ENCODE measurements at places on chromosomes 11 and 22. TPM values are rescaled to one million over a fixed set of nuclear protein-coding genes. Genes with fewer than 3 reads are reported as not detected.

Gene PNPLA3
- 4.2 TPM for total RNA-seq

Gene OR8G1
- total RNA-seq: not detected

Gene OR10A4
- not detected for total RNA-seq

Gene OR52A5
- total RNA-seq: not detected

Gene C22orf31
- not detected for total RNA-seq

Gene MUC6
- total RNA-seq: not detected

Gene LIF
- 0.99 TPM for total RNA-seq

Gene DRD4
- total RNA-seq: not detected

Gene DNAJB7
- not detected for total RNA-seq

Gene SYNGR1
- 0.70 TPM for total RNA-seq

Gene PLAAT4
- total RNA-seq: not detected

Gene PRG3
- not detected for total RNA-seq

Gene RASL10A
- total RNA-seq: not detected

Gene SF3B2
- total RNA-seq: 132 TPM

Gene TECTA
- not detected for total RNA-seq

Gene FREY1
- total RNA-seq: 0.38 TPM

Gene PLEKHB1
- not detected for total RNA-seq

Gene FAM111B
- 2.3 TPM for total RNA-seq

Gene LRRC10B
- not detected for total RNA-seq

Gene B3GAT1
- 0.47 TPM for total RNA-seq

Gene MUC5AC
- total RNA-seq: not detected

Gene RSF1
- total RNA-seq: 23.2 TPM

Gene TRMT2A
- 28.1 TPM for total RNA-seq

Gene OR52N2
- total RNA-seq: not detected

Gene ATP6V1E1
- 82.4 TPM for total RNA-seq

Gene SLC35F2
- total RNA-seq: 51.9 TPM

Gene TP53I11
- total RNA-seq: 48.4 TPM

Gene XKR3
- not detected for total RNA-seq

Gene TMEM132A
- 97.8 TPM for total RNA-seq

Gene NCAM1
- not detected for total RNA-seq

Gene SAA4
- not detected for total RNA-seq

Gene OR51I1
- not detected for total RNA-seq

Gene SYT9
- total RNA-seq: not detected

Gene OR52A1
- total RNA-seq: not detected
